ENCODE measurements at places on chromosomes 3 and 15.

GRCh38 chr3:160757233-160758106 lies 1.4 kb downstream of the PPM1L start:
- DNase-seq, result no peak

DNA sequence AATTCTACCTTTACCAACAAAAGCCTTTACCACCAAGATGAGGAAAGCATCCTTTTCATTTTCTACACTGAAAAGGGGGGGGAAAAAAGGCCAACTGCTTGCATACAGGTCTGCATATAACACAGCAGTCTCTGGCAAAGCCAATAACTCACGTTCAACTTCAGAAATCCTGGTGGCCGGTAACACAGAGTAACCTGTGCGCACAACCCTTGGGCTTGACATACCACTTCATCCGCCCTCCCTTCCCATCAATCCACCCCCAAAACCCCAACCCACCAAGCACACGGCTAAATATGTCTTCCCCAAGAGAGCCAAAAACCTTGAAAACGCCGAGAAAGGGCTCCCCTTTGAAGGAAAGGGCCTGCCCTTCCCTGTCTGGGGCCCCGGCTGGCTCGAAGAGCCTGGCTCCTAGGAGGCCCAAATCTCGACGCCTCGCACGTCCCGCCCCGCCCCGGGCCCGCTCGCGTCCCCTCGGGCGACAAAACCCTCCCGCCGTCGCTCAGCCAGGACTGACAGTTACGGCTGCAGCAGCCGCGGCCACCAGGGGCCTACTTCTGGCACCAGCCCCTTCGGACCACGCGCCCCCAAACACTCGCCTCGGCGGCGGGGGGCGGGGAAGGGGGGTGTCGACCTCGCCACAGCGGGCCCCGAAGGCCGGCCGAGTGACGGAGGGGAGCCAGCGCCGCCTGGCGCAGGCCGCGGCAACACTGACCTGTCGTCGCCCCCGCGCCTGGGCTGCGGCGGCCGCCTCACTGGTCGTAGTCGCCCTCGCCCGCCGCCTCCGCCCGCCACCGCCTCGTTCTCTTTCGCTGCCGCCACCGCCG lies 835 bp downstream of the UBE3A start:
- DNase-seq, result peak; percentile 41

- DNase-seq, result peak; percentile 32
These were observed 117.6 kb upstream of the EIF1B start for GRCh38 chr3:40191850-40192448.

DNA sequence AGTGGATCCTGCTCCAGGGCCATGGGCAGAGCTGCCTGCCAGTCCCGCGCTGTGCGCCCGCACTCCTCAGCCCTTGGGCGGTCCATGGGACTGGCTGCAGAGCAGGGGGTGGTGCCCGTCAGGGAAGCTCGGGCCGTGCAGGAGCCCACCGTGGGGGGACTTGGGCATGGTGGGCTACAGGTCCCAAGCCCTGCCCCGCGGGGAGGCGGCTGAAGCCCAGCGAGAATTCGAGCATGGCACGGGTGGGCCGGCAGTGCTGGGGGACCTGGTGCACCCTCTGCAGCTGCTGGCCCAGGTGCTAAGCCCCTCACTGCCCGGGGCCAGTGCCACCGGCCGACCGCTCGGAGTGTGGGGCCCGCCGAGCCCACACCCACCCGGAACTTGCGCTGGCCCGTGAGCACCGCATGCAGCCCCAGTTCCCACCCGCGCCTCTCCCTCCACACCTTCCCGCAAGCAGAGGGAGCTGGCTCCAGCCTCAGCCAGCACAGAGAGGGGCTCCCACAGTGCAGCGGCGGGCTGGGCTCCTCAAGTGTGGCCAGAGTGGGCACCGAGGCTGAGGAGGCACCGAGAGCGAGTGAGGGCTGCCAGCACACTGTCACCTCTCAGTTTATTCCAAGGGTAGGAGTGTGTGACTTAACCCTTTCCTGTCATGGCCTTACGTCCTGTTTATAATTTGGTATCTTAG lies 129.3 kb downstream of the TMEM108 start:
- DNase-seq, result no peak

- no peak for DNase-seq
These were observed 327.4 kb downstream of the NAALADL2 start for GRCh38 chr3:175186511-175186910.

DNA sequence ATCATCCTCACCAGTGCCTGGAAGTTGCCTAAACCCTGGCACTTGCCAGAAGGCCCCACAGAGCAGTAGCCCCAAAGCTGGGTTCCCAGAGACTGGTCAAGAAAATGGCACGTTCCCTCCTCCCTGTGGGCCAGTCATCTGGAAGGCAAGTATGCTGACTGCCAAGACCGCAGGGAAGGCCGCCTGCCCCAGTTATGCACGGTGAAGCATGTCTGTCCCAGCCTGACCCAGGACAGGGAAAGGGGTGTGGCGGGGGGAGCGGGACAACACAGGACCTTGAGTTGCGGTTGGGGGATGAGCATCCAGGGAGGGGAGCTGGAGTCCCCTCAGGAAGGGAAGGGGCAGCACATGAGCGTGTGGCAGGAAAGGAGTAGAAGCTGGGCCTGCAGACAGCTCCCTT lies 33.0 kb downstream of the RBPMS2 start:
- no peak for DNase-seq

DNA sequence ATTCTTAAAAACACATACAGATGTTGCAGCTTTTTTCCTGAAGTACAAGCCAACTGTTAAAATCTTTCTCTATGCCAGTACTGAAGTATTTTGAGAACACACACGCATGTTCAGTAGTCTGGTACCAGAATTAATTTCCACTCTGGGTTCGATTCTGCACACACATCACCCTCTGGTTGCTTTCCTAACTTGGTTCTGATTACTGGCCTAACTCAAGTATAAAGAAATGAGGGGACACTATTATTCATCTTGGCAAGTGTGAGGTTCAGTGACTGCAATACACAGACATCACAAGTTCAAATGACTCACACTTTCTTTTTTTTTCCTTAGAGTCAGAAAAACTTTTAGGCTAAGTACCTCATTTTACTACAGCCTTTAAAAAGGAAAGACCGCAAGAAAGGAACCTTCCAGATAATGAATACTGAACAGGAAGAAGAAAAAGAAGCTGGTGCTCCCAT lies 37.4 kb upstream of the LDHAL6B start:
- no peak for DNase-seq

DNA sequence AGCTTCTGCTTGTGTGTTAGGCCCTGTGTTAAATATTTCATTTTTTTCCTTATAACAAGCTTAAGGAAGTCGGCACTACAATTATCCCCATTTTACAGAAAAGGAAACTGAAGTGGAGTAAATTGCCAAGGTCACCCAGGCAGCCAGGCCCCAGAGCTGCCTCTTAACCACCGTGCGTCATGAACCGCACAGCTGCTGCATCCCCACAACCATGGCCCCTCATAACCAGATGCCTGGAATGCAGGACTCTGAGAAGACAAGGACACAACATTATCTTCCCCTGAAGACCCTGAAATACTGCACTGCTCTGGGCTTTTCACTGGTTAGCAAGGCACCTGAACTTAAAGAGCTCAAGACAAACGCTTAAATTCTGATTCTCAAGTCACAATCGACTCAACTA lies 14.6 kb downstream of the LRIG1 start:
- no peak for DNase-seq

DNA sequence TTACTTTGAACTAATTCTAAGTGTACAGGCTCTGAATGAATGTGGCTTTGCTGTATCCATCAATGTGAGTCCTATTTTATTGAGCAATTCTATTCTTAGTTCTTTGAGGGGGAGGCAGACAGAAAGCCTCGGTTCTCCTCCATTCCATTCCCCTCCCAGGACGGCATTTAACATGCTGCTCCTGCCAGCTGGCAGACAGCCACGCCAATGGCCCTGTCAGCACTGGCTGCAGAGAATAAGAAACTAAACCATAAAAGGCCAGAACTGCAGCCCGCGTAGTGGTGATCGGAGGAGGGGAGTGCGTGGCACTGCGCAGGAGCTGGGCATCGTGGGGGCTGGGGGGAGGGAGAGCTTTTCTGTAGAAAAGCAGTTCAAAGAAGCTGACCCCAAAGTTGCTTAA lies 76.0 kb upstream of the HACD2 start:
- DNase-seq, result no peak

DNA sequence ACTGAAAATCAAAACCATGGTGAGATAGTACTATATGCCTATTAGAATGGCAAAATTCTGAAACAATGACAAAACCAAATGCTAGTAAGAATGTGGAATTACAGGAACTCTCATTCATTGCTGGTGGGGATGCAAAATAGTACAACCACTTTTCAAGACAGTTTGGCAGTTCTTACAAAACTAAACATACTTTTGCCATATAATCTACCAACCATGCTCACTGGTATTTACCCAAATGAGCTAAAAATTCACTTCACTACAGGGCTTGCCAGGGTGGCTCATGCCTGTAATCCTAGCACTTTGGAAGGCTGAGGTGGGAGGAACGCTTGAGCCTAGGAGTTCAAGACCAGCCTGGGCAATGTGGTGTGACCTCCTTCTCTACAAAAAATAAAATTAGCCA lies 40.0 kb downstream of the MYO9A start:
- DNase-seq, result no peak

DNA sequence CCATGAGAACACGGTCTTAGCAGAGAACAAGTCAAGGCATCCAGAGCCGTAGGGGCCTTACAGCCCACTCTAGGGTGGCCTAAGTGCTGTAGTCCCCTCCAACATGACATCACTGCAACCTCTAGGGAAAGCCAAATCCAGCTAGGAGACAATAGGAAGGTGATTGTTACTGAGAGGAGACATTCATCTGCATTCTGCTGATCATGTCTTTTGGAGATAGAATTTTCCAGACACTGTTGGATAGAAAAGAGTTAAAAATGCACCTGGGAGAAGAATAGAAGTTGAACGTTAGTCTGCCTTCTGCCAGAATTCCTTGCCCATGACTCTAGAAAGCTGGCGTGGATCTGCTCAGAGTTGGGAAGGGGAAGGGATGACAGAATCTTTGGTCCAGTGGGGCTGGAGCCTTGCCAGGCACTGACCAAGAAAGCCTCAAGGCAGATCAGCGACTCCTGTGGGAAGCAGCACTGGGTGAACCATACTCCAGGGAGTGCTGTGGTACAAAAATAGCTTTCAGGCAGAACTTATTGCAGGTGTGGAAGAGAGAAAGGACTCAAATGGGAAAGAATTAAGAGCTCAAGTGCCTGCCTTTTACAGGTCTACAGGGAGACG lies 44.8 kb upstream of the RAF1 start:
- DNase-seq, result no peak

DNA sequence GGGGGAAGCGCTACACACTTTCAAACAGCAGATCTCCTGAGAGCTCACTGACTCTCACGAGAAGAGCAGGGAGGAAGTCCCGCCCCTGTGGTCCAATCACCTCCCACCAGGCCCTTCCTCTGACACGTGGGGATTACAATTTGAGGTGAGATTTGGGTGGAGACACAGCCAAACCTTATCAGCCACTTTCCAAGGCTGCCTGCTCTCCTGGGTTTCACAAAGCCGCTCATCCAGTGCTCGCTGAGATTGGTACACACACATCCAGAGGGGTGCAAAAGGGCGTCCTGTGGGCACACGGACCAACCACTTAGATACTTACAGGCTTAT lies 23.1 kb downstream of the XXYLT1 start:
- peak; percentile 46 for DNase-seq

- no peak for DNase-seq
These were observed 173.0 kb downstream of the SHQ1 start for GRCh38 chr3:72675243-72675642.

GRCh38 chr3:118110211-118110610 lies 924.4 kb downstream of the IGSF11 start:
- no peak for DNase-seq

DNA sequence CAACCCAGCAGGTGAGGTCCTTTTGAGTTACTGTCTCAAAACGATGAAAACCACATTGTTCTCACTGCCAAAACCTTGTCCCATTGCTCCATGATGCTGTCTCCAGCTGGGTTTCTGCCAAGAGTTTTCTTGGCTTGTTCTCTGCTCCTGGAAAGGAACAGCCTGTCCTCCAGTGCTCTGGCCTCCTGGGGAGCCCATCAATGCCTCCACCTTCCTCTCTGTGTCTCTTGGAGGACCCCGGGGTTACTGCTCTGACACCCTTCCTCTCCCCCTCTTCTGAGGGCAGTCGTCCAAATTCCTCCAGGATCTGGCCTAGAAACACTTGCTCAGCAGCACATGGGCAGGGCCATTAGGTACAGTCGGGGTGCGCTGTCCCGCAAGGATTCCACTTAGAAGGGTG lies 63.9 kb upstream of the RGMA start:
- no peak for DNase-seq

DNA sequence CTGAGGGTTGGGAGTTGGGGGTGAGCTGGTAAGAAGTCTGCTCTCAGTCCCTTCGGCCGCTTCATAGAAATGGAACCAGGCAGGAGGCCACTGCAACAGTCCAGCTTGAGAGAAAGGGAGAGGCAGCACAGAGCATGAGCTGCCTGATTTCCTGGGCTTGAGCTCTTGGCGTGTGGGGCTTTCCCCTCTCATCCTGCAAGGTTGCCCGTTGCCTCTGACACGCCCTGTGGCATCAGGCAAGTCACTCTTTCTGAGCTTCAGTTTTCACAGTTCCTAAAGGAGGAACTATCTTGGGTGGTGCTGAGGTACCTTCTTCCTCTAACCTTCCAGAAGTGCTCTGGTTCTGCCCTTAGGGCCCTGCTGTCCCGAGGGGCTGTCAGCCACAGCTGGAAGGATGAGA lies 4.9 kb downstream of the MESP2 start:
- no peak for DNase-seq

GRCh38 chr15:30940359-30940758 lies 36.6 kb downstream of the FAN1 start:
- no peak for DNase-seq

DNA sequence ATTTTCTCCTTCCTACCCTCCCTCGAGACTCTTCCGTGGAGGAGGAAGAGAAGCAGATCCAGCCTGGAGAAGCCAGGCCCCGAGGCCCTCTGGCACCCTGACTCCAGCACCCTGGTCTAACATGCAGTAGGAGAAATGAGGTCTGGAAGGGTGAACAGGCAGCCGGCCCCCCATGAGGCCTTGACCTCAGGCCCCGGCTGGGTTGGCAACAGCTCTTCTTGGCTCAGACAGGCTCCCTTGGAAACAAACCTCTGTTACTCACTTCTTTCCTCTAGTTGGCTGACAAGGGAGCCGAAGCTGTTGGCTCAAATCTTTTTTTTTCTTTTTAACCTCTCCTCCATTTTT lies 73.4 kb downstream of the CPN2 start:
- no peak for DNase-seq

GRCh38 chr15:80419546-80419945 lies 15.4 kb downstream of the ARNT2 start:
- no peak for DNase-seq

- no peak for DNase-seq
These were observed 98.4 kb downstream of the CTNNB1 start for GRCh38 chr3:41297750-41298149.

DNA sequence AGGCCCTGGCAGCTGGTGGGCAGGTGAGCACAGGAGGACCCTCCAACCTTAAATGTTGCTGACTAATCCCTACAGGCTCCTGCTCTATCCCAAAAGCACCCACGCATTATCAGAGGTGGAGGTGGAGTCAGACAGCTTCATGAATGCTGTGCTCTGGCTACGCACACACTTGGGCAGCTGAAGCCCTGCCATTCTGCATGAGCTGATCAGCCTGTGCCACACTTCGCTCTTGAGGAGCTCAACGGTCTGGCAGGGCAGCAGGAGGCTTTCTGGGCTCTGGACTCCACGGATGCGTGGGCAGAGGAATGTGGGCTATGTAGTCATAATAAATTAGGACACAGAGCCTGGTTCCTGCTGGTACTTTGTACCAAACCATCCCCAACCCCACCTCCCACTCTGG lies 6.1 kb downstream of the MST1 start:
- no peak for DNase-seq

Data from T-helper 2 cell (primary cell).